ENCODE measurements at places on chromosomes 1 and 21.
A peak's percentile ranks its signal among the peaks of the same experiment; 100 is the strongest.

DNA sequence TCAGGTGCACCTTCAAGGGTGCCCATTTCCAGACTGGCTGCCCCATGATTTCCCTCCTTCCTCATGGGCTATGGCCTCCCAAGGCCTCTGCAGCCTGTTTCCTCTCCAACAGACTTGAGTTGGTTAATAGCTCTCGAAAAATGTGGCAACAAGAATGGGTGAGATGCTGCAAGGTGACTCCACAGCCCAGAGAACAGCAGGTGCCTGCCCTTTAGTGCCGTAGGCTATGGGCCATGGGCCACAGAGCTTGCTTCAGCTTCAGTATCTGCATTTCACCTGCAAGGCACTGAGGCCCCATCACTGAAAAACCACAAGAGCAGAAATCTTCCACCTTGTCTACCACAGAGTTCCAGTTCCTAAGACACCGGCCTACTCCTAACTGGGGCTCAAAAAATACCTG is 122.0 kb downstream of the ETS2 start:
- no peak for DNase-seq

- DNase-seq: no peak
Measured at GRCh38 chr1:181112071-181112929, 23.8 kb downstream of the IER5 start.

DNA sequence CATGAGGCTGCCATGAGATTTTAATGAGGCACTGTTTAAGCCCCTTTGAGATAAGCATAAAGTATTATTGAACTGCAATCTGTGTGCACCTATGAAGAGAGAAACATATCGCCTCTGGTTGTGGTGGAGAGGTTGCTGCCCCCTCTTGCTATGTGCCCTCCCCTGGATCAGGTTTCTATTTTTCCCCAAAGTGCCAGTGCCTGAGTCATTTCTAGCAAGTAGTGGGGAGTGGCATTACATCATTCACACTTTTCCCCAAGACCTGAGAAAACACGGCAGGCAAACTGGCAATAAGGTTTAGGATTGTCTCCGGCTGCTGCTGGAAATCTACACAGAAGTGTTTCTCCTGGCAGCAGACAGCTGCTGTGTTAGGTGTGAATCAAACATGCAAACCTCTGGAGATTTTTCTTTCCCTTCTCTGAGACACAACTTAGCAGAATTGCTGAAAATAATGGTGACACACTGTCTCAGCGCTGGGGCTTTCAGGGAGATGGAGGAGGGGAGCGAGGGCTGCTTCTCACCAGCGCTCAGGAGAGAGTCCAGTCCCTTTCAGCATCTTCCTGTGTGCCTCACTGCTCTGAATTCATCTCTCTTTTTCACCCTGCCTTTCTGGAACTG is 13.7 kb upstream of the RGS16 start:
- no peak for DNase-seq

DNA sequence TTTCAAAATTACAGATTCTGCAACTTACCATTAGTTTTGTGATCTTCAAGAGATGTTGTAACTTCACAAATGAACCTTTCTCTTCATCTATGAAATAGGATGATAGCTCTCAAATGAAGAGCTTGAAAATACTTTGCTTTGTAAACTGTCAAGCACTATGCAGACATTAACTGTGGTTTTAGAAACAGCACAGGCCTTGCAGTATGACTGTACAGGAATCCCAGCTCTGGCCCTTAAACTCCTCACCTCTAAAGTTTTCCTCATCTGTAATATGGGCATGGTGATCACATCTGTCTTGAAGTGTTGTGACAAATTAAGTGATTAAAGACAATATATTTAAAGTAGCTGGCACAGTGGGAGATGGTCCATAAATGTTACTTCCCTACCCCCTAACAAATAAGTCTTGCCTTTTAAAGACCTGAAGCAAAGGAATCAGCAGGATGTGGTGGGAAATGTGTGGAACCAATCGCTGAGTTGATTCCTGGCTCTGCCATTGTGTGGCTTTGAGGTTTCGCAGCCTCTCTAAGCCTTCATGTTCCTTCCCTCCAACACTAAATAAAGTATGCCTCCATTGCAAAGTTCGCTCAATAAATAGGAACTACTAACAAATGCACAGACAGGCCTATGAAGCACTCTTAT is 5.5 kb upstream of the PTP4A2 start:
- DNase-seq: no peak

- no peak for DNase-seq
Measured at GRCh38 chr1:61170328-61171238, 88.2 kb downstream of the NFIA start.

- no peak for DNase-seq
Measured at GRCh38 chr1:77238462-77238861, 19.2 kb upstream of the PIGK start.

- no peak for DNase-seq
Measured at GRCh38 chr1:210645582-210646257, 317.0 kb downstream of the HHAT start.

DNA sequence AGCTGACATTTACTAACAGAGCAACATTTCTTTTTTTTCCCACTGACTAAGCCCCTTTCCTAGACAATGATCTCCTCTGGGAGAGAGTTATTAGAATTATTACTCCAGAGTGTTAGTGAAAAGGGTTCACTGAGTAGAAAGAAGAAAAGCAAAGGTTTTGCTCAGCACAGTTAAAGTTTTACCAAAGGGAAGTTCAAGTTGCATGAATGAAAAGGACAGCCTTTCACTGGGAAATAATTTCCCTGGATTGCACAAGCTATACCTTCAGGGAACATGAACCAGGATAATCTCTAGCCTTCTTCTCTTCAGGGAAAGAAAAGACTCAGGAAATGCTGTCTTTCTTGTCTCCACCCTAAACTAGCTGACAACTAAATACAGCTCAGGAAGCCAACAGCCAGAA is 71.4 kb upstream of the ESRRG start:
- DNase-seq: no peak

- DNase-seq: no peak
Measured at GRCh38 chr1:201555593-201555945, 16.6 kb downstream of the NAV1 start.

GRCh38 chr1:64186138-64186897 is 17.1 kb upstream of the UBE2U start:
- DNase-seq: no peak

- DNase-seq: no peak
Measured at GRCh38 chr1:162213281-162213912, 143.9 kb downstream of the NOS1AP start.

DNA sequence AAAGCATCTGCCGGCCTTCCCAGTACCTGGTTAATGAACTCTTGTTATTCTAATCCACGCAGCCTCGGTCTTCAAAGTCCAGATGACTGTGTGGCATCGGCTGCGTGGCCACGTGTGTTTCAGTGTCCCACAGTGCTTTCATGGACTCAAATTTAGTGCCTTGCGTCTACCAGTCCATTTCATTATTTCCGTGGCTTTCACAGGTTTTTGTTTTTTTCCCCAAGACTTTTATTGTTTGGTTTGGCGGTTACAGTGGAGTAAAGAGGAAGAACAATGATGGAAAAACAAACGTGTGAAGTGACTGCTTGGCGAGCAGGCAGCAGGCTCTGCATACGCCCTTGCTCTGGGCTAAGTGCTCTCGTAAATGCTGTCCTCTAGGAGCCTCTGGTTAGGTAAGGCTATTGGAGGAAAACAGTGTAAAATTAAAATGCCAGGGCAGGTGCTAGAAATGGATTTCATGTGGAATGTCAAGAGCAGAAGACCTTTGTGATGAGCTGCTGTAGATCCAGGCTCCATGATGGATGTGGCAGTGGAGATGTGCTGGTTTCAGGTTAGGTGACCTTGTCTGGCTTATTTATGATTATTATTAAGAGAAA is 536.3 kb downstream of the KIF26B start:
- no peak for DNase-seq

DNA sequence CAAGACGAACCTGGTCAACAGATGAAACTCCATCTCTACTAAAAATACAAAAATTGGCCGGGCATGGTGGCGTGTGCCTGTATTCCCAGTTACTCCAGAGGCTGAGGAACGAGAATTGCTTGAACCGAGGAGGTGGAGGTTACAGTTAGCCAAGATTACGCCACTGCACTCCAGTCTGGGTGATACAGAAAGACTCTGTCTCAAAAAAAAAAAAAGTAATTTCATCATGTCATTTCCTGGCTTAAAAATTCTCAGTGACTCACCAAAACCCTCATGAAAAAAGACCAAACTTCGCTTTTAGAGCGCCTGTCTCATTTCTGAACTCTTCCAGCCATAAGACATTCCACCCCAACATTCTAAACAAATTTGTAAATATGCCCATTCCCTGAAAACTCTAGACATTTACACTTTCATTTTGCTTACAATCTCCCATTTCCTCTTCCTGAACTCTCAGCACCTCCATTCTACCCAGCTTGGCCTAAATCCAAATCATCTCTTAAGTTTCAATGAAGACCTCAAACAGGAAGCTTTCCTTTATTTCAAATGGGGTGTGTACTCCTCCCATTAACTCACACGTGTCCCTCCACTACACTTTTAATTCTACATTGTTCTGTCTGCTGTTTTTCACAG is 50.5 kb upstream of the PRRC2C start:
- peak; percentile 11 for DNase-seq
